ENCODE measurements at places on chromosomes 3 and 15.
A peak's percentile ranks its signal among the peaks of the same experiment; 100 is the strongest.

- no peak for DNase-seq
Measured at GRCh38 chr3:197742787-197743186, 6.1 kb upstream of the RUBCN start.

GRCh38 chr15:78930577-78931388, 14.1 kb downstream of the CTSH start:
- DNase-seq: no peak

GRCh38 chr3:100010087-100010417, 104.2 kb downstream of the FILIP1L start:
- no peak for DNase-seq

- no peak for DNase-seq
Measured at GRCh38 chr15:71364117-71364584, 248.9 kb downstream of the THSD4 start.

- DNase-seq: no peak
Measured at GRCh38 chr3:148106062-148106461, 591.6 kb upstream of the AGTR1 start.

GRCh38 chr3:64063207-64063982, 40.1 kb upstream of the PSMD6 start:
- DNase-seq: no peak

DNA sequence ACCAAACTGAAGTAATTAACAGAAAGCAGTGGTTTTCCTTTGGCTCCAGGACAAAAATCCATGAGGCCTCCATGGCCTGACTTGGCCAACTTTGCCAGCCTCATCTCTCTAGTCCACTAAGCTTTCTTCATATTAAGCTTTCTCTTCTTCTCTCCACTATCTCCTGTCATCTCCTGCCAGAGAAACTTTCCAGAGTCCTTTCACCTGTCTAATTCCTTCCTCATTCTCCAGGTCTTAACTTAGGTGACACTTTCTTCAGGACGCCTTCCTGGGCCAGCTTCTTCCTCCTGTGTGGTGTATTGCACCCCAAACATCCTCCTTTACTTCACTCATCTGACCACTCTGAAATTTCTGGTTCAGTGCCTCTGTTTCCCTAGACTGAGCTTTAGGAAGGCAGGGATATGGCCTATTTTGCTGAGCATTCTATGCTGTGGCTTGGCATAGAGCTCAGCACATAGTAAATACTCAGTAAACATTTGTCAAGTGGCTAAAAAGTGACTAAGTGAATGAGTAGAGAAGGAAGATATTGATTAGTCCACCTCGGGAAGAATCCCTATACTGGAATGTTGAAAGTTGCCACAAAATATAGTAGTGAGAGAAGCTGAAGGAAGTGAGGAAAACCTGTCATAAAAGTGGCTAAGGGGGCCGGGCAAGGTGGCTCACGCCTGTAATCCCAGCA, 34.6 kb upstream of the IGF2BP2 start:
- no peak for DNase-seq

GRCh38 chr3:4467522-4467867, 426 bp upstream of the SUMF1 start:
- DNase-seq: no peak

GRCh38 chr3:16494094-16494493, 19.4 kb downstream of the RFTN1 start:
- no peak for DNase-seq

DNA sequence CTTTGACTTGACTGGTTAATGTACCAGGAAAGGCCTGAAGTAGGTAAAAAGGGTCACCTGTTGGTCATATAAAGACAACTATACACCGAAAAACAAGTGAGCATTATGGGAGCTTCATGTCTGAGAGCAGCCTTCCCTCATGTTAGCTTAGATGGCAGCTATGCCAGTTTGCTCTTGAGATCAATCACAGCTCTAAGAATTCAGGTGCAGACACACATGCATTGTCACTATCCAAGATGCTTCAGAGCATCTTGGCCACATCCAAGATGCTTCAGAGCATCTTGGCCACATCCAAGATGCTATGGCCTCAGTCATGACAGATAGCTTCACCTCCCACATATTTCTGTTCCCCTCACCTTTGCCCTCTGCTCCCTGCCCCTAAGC, 15.5 kb downstream of the ZNF80 start:
- no peak for DNase-seq

GRCh38 chr15:65101891-65102708, 12.9 kb downstream of the UBAP1L start:
- DNase-seq: no peak

DNA sequence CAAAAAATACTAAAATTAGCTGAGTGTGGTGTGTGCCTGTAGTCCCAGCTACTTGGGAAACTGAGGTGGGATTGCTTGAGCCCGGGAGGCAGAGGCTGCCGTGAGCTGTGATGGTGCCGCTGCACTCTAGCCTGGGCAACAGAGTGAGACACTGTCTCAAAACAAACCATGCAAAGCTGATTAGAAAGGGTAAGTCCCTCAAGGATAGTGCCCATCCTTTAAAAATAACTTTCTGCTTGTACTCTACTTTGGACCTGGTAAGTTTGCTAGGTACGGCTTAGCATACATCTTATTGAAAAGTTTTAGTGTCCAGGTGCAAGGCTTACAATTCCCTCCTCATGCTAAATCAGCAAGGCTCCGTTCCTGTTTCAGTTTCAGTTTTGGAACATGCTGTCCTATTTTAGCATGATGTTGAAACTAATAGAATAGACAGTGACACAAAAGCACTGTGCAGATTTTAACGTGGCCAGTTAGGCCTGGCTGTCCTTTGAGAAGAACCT, 21.4 kb downstream of the FEM1B start:
- DNase-seq: no peak

GRCh38 chr15:37764733-37765191, 169.7 kb upstream of the TMCO5A start:
- DNase-seq: peak; percentile 56
